Occipital lobe (tissue), 3 donors: ENCODE measurements at places on chromosomes 12 and 14.

DNA sequence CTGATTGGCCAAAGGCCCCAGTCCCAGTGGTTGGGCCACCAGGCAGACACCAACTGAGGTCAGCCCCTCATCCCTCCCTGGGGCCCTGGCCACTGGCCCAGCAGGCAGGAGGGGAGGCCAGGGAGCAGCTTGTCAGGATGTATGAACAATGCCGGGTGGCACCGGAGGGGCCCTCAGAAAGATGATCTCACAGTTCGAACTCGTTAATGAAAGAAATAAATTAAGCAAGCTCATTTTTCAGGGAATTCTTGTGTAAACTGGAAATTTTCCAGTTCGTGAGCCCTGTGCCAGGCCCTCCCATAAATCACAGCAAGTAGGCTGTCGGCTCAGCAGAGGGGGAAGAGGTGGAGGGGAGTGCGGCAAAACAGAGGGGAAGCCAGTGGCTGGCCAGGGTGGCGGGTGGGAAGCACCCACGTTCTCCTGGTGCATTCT lies 177.0 kb upstream of the VASH1 start:
- DNase-seq = no peak

- no peak for DNase-seq
These were observed 66.9 kb upstream of the FGD4 start for GRCh38 chr12:32332446-32332845.

DNA sequence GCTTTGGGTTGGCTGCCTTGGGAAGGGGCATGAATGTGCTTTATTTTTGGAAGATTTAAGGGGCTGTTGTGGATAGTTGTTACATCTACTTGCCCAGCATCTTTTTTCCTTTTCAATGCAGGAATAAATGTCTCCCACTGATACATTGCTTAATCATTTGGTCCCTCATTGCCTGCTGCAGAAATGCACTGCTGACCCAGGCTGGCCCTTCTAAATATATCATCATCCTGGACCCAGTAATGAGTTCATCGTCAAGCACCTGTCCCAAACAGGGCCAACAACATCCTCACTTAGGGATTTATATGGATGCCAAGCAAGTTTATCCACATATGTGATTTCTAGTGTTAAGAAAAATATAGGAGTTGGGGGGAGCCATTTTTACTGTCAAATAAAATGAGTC lies 67.2 kb downstream of the ASCL1 start:
- DNase-seq = no peak

GRCh38 chr12:22047494-22047893 lies 1.5 kb downstream of the CMAS start:
- DNase-seq = no peak

GRCh38 chr12:107632246-107632645 lies 53.4 kb upstream of the PWP1 start:
- DNase-seq = no peak

DNA sequence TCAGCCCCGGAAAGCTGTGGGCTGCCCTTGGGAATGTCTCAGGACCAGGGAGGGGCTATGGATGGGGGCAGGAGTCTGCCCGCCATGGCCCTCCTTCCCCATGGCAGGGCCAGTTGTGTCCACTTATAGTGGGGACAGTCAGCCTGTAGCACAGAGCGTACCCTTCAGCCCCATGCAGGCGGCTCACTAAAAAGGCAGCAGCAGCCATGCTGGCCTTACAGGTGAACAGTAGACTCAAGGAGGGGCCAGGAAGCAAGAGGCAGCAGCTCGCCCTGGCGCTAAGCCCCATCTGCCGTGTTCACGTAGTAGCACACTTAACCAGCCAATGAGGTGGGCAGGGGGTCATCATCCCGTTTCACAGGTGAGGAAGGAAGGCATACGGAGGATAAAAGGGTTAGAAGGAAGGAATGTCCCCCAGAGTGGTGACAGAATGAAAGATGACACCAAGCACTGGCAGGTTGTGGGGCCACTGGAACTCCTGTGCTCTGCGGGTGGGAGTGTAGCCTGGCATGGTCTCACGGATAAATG lies 52.7 kb downstream of the FAM222A start:
- no peak for DNase-seq

DNA sequence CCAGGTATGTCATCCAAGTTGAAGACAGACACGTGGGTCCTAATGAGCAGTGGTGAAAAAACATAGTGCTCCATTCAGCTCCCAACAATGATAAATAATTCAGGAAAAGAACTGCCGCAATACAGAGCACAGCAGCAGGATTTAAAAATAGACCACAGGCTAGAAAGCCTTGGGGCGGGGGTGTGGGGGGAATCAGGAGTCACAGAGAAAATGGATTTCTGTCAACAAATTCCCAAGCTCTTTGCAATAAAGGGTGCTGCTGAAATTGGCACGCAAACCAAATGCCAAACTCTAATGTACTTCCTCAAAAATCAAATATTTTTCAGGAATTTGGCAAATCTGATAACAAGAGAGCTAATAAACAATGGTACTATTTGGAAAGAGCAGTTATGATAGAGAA lies 58.6 kb downstream of the R3HDM2 start:
- no peak for DNase-seq

DNA sequence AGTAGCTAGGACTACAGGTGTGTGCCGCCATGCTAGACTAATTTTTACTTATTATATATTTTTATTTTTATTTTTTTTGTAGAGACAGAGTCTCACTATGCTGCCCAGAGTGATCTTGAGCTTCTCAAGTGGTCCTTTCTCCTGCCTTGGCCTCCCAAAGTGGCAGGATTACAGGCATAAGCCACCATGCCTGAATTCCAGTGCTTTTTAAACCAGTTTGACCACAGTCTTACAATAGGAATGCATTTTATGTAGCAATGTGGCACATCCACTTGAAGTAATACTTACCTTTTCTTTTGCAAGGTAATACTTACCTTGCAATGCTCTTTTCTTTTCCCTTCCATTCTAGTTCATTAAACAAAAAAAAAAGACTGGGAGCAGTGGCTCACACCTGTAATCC lies 38.0 kb upstream of the CPM start:
- DNase-seq = no peak

DNA sequence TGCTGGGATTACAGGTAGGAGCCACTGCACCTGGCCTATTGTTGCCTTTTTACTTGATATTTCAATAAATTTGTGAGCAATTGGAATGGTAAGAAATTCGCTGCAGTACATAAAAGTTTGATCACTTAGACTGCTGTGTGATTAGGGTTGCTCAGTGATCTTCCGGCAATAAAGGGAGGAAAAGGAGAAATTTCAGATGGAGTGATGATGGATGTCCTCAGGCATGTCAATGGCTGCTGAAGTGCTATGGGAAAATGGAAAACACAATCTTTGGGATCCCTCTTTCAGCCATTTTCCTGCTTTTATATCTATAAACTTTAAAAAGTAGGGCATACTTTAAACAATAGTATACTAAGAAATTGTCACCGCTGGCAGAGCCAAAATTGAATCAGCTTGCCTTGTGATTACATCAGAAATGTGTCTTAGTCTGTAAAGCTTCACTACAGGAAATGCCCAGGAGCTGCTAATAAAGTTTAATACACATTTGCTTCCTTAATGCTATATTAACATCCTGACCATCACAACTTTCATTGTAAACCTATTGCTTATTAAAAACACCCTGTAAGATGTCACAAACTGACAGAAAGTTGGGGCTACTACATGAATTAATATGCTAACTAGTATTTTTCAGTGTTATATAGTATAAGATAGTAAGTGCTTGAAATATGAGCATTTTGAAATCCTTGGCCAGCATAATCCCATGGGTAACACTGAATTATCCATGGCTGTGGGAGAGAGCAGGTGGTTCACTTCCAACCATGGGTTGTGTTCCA lies 13.7 kb upstream of the FBXL14 start:
- DNase-seq = no peak

- no peak for DNase-seq
These were observed 131.4 kb upstream of the ARHGAP5 start for GRCh38 chr14:31945701-31946100.

DNA sequence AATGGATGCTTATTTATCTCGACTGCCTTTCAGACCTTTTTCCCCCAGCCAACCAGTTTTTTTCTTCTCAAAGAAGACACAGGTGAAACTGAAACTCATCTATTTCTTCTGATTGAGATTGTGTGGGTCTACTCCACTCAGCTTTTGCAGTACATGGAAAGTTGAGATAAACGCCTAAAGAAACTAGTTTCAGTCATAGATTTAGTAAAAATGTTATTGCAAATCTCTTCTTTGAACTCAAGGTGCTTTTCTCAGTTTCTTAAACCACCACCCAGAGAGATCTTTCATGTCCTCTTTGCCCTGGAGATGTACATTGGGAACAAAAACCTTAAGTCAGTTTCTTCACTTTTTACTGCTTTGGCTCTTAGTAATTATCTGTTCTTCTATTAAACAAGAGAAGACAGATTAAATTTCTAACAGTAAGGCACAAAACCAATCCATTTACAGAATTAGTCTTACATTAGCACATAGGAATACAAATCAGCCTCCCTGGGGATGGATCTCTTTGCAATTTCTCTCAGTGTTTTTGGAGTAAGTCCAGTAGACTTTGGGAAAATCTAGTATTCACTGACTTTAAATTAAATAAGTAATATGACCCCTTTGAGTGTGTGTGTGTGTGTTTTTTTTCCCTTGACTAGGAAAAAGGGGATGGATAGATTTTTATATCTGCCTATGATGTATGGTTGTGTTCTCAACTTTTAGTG lies 11.6 kb downstream of the FBXW8 start:
- no peak for DNase-seq

DNA sequence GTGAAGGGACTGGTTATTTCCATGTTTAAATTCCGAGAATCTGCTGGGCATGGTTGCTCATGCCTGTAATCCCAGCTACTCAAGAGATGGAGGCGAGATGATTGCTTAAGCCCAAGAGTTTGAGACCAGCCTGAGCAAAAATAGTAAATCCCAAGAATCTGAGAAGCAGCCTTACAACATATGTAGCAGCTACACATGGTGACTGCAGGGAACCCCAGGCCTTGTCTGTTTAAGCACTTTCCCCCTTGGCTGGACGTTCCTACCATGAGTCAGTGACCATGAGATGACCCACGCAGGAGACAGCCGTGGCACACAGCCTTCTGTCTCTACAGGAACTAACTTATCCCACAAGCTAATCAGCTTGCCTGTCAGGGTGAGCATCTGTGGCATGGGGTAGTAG lies 5.5 kb upstream of the SLC24A4 start:
- DNase-seq = no peak

GRCh38 chr12:4591180-4591687 lies 29.2 kb downstream of the DYRK4 start:
- no peak for DNase-seq

DNA sequence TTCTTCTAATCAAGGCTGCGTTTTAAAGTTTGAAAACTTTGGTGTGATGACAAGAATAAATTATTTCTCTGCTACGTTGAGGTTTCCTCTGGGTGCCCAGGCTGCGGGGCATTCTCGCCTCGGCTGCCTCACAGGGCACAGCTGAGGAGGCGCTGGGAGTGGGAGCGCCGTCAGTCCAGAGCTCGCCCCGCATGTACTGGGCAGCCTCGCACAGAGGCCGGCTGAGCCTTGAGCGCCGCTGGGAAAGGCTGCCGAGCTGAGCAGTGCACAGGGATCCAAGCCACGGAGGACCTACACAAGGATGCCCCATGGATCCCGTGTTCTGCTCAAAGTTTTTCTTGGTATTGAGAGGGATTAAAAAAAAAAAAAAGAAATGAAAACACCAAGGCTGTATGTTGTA lies 11.6 kb downstream of the RFX4 start:
- no peak for DNase-seq

- no peak for DNase-seq
These were observed 231.2 kb upstream of the DCN start for GRCh38 chr12:91413581-91414546.

DNA sequence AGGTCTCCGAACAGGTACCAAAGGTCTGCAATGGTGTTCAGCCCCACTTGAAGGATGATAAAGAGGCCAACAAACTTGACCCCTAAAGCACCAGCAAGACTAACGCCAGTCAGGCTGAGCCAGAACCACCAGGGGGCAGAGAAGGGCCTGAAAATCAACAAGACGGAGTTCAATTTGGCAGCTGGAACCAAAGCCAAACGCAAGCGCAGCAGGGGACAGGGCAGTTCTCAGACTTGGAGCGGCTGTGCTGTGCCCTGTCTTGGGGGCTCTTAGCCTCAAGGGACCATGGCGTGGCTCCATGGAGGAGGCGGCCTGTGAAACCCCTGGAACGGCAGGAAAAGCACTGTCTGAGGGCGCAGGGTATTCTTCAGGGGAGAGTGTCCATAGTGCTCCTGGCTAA lies 19.6 kb downstream of the POMT2 start:
- DNase-seq = peak; percentile 60

DNA sequence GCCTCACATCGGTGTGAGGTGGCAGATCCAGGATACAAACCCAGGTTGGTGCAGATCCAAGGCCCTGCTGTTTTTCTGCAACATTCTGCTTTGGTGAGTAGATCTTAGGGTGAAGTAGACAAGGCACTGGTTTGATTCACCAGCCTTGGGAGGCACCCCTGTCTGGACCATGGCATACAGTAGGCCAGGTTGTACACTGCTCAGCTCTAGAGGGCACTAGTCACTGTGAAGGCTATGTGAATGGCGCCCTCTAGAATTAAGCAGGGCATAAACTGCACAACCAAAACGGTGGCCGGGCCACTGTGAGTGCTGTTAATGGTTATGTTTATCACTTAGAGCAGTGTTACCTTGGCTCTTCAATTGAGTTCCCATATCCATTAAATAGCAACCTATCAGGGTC lies 280.6 kb upstream of the PWP1 start:
- no peak for DNase-seq

GRCh38 chr12:50625029-50625925 lies 120.5 kb downstream of the DIP2B start:
- no peak for DNase-seq

- no peak for DNase-seq
These were observed 1.7 kb upstream of the CHPT1 start for GRCh38 chr12:101695706-101696105.

GRCh38 chr12:76927170-76927784 lies 48.5 kb upstream of the CSRP2 start:
- DNase-seq = no peak

DNA sequence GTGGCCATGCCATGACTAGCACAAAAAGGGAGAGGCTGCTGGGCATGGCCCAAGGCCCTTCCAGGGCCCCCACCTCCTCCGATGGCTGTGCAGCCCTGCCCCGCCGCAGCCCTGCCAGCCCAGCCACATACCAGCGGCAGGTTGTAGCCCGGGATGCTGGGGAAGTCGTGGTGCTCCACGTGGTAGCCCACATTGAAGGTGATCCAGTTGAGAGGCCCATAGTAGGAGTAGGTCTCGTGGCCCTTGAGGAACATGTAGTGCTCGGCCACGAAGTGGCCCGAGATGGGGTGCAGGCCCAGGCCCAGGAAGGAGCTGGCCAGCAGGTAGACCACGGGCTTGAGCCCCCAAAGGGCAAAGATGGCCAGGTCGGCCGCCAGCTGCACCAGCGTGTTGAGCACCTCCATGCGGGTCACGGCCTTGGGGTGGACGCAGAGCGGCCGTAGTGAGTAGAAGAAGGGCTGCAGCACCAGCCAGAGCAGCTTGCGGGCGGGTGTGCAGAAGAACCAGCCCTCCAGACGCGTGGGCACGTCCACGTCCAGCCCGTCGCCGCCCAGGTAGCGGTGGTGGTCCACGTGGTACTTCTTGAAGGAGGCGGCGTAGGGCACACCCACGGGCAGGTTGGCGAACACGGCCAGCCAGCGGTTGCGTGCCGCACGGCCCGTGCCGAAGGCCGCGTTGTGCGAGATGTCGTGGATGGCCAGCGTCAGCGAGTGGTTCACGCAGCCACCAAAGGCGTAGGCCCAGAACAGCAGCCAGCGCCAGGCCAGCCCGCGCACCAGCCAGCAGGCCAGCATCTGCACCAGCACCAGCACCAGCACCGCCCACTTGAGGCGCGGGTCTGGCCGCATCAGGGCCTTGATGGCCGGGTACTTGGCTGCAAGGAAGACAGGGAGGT lies 10.4 kb downstream of the DEGS2 start:
- no peak for DNase-seq
